Activated B cell treated with CpG ODN at 0.5 μM for 24 hours (primary cell): ENCODE measurements at places on chromosomes 1 and 21. TPM values are rescaled to one million over a fixed set of nuclear protein-coding genes. Genes with fewer than 3 reads are reported as not detected.

The FALEC gene
- 1.1 TPM in 1 of 2 replicates, not detected in the other for total RNA-seq

GRCh38 chr1:58067082-58067481 lies 479.4 kb downstream of the OMA1 start:
- H3K4me1 ChIP-seq, result no peaks in the 10 kb centered on the region
- H3K27ac ChIP-seq, result no peak overlapping the region
- H3K36me3 ChIP-seq, result no peaks in the 10 kb centered on the region
- no peaks in the 10 kb centered on the region for H3K27me3 ChIP-seq
- H3K4me3 ChIP-seq, result no peak overlapping the region

GRCh38 chr1:242006976-242007375 lies 8.1 kb upstream of the MAP1LC3C start:
- H3K4me3 ChIP-seq, result no peak overlapping the region
- no peaks in the 10 kb centered on the region for H3K36me3 ChIP-seq
- no peak overlapping the region for H3K27ac ChIP-seq
- peaks cover 15% of the 10 kb centered on the region for H3K27me3 ChIP-seq
- DNase-seq, result no peak

The FAM72C gene
- 0.27 and 0.49 TPM in 2 replicates for total RNA-seq

The FH gene
- total RNA-seq, result 56.0 and 58.3 TPM in 2 replicates
